Stimulated activated CD4-positive, alpha-beta T cell treated with anti-CD3 and anti-CD28 coated beads, Interleukin-1b, Interleukin-23, amount 100 ng/mL, for 1 hour (primary cell): ENCODE measurements at places on chromosomes 5 and 9.

GRCh38 chr9:2407450-2407849 lies 214.1 kb upstream of the VLDLR start:
- DNase-seq: no peak

DNA sequence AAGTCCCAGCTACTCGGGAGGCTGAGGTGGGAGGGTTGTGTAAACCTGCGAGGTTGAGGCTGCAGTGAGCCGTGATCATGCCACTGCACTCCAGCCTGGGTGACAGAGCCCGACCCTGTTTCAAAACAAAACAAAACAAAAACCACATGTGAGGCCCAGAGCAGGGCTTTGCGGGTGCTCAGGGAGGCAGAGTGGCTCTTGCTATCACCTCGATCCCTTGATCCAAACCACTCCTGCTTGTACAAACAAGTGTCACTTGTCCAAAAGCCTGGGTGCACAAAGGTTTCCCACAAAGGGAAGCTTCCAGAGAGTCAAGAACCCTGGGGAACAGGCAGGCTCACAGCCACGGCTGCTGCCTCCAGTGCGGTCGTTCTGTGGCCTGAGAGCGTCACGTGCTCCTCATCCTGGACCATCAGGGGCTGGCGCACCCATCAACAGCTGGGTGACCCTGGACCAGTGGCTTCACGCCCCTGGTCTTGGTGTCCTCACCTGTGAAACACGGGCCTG lies 162.7 kb downstream of the C9orf50 start:
- DNase-seq: no peak

- no peak for DNase-seq
Observed at GRCh38 chr9:35415402-35416097, 74.4 kb upstream of the RUSC2 start.

DNA sequence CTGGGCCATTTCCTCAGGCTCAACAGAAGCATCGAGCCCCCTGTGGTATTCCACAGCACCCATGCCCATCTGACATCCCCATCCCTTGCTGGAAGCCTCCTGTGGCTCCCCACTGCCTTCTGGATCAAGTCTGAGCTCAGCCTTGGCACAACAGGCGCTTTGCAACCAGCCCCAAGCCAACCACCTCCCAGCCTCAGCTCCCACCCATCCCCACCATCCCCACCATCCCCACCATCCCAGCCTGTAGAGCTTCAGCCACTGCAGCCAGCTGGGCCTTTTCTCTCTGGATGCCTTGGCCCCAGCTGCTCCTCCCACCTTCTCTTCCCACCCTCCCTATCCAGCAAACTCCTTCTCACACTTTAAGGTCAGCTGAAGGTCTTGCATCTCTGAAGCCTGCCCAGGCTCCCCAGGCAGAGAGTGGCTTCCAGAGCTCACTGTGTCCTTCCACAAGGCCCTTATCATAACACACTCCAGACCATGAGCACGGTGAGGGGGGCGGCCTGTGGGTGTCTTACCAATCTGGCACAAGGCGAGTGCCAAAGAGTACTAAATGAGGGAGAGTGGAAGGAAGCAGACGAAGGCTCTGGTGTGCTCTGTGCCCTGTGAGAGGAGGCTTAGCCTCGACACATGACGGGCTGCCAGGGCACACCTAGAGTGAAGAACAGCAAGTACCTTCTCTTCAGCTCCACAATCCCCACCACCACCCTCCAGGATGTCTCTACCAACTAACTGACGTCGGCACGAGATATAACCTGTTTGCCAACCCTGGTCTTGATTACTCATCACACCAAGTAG lies 6.5 kb downstream of the HIGD2A start:
- no peak for DNase-seq

DNA sequence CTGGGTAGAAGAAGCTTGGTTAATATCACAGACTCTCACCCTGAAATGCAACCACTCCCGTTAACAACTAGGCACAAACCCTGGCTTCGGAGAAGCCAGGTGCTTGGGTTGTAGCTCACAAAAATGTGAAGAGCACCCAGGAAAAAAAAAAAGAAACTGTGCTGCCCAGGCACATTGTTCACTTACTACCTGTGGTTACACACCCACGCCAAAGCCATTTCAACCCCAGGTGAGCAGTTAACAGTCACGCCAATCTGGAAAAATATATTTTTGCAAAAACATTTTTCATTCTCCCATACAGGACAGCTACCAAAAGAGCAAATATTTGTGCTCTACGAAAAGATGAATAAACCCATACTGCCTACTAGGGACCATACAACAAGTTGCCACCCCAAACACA lies 49.2 kb downstream of the SIL1 start:
- DNase-seq: no peak

DNA sequence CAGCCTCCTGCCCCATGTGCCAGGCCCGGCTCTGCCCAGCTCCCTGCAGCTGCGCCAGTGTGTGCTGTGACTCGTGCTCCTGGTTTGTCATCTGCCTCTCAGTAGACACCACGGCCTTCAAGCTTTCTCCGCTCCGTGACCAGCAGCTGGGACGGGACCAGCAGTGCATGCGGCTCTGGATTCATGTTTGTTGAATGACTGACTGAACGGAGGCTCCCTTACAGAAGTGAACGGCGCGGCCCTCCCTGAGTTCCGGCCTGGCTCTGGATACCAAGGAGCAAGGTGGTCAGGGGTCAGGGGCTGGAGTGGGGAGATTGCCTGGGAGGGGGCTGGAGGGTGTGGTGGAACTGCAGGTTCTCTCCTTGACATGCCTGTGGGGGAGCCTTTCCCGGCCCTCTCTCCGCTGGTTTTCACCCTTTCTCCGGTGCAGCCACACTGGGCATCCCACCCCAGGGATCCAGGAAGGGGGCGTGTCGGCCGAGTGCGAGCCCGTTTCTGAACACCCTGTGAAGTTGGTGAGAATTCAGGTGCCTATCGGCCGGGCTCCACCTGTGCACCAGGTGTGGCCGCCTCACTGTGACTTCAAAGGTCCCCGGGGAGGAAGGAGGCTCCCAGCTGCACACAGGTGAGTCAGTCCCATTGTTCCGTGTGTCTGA lies 11.1 kb upstream of the CEP72 start:
- DNase-seq: no peak

DNA sequence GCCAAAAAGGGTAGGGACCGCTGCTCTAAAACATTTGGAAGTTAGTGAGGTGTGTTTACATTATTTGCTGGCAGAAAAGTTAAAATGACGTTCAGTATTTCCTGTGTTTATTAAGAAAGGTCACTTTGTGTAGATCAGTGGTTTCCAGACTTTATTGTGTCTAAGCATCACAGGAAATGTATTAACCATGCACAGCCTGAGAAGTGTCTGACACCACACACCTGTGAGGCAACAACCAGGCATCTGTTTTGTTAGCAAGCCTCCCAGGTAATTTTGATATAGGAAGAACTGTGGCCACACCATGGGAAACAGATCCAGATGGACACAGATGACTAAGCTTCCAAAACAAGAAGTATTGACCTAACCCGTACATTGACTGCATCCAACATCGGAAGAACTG lies 12.0 kb downstream of the TTC1 start:
- DNase-seq: no peak

- no peak for DNase-seq
Observed at GRCh38 chr9:91428436-91428835, 4.8 kb upstream of the NFIL3 start.

GRCh38 chr5:59358005-59358861 lies 535.3 kb downstream of the PDE4D start:
- no peak for DNase-seq

DNA sequence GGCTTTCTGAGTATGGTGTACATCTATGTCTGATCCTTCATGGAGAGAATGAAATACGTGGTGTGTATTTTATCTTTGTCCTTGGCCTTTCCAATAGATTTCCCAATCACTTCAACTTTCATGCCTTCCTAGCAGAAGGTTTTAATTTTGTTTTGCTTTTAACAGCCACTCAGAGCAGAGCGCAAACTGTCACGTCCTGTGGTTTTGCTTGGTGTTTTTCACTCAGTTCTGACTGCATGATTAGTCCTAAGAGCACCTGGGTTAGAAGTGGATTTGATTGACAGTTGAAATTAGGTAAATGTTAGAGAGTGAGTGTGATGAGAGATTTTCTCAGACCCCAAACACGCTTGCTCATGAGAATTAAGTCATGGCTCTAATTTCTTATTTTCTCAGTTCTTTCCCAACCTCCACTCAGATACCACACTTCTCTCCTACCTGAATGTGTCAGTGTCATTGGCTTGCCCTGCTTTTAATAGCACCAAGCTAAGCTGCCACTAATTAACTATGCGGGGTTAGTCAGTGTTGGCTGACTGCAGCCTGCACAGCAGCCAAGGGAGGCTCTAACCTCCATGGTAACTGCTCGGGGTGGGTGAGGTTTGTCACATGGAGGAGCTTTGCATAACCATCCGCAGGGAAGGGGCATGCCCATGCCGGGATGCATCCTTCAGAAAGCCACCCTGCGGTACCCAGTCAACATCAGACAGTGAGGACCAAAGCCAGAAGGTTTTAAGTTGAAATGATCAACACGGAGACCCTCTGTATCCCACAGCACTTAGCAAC lies 173.4 kb downstream of the NR3C1 start:
- DNase-seq: no peak
